Central memory CD8-positive, alpha-beta T cell (primary cell): ENCODE measurements at places on chromosomes 12 and 14.

GRCh38 chr12:49026101-49026500 is 7.5 kb upstream of the PRKAG1 start:
- peaks cover 44% of the 10 kb centered on the region for H3K36me3 ChIP-seq
- no peak overlapping the region for H3K4me3 ChIP-seq
- H3K4me1 ChIP-seq, result peaks cover 4% of the 10 kb centered on the region
- no peak for DNase-seq

- no peak overlapping the region for H3K27ac ChIP-seq
- H3K27me3 ChIP-seq, result peaks cover 18% of the 10 kb centered on the region
Measured at GRCh38 chr14:64891839-64892375, 12.2 kb upstream of the SPTB start.

GRCh38 chr12:51009056-51009440 is 17.1 kb downstream of the SLC11A2 start:
- H3K27me3 ChIP-seq, result no peaks in the 10 kb centered on the region
- H3K36me3 ChIP-seq, result peaks cover 20% of the 10 kb centered on the region
- no peak overlapping the region for H3K4me3 ChIP-seq
- no peak for DNase-seq
- no peak overlapping the region for H3K27ac ChIP-seq

GRCh38 chr12:107847830-107848229 is 73.3 kb downstream of the ASCL4 start:
- no peak overlapping the region for H3K4me3 ChIP-seq
- no peak overlapping the region for H3K27ac ChIP-seq
- H3K4me1 ChIP-seq, result no peaks in the 10 kb centered on the region
- DNase-seq, result no peak
- H3K36me3 ChIP-seq, result no peaks in the 10 kb centered on the region

GRCh38 chr14:34913619-34914018 is 38.5 kb upstream of the BAZ1A start:
- H3K36me3 ChIP-seq, result no peaks in the 10 kb centered on the region
- no peaks in the 10 kb centered on the region for H3K4me1 ChIP-seq
- no peak overlapping the region for H3K4me3 ChIP-seq
- H3K27ac ChIP-seq, result no peak overlapping the region
- H3K27me3 ChIP-seq, result no peaks in the 10 kb centered on the region

GRCh38 chr14:52402812-52403526 is 88.9 kb downstream of the PTGER2 start:
- peak overlapping the region; percentile 1 for H3K4me3 ChIP-seq
- peak overlapping the region; percentile 8 for H3K27ac ChIP-seq
- H3K27me3 ChIP-seq, result no peaks in the 10 kb centered on the region
- no peak for DNase-seq
- H3K4me1 ChIP-seq, result peaks cover 51% of the 10 kb centered on the region

DNA sequence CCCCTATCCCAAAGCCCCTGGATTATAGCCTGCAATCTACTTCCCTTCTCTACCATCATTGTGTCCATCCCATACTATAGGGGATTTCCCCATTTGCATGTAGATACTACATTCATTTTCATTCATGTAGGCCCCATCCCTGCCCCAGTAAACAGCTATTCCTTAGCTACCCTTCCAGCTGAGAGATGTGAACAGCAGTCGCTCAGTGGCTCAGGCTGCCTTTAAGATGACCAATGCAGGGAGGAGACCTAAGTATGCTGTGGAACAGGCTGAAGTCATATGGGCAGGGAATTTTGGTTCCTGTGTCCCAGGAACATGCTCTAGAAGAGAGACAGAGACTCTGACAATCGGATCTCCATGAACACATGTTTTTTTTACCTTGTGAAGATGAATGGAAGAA is 481.2 kb upstream of the SYT1 start:
- no peaks in the 10 kb centered on the region for H3K36me3 ChIP-seq
- no peak overlapping the region for H3K4me3 ChIP-seq
- DNase-seq, result no peak
- no peaks in the 10 kb centered on the region for H3K27me3 ChIP-seq
- no peak overlapping the region for H3K27ac ChIP-seq

DNA sequence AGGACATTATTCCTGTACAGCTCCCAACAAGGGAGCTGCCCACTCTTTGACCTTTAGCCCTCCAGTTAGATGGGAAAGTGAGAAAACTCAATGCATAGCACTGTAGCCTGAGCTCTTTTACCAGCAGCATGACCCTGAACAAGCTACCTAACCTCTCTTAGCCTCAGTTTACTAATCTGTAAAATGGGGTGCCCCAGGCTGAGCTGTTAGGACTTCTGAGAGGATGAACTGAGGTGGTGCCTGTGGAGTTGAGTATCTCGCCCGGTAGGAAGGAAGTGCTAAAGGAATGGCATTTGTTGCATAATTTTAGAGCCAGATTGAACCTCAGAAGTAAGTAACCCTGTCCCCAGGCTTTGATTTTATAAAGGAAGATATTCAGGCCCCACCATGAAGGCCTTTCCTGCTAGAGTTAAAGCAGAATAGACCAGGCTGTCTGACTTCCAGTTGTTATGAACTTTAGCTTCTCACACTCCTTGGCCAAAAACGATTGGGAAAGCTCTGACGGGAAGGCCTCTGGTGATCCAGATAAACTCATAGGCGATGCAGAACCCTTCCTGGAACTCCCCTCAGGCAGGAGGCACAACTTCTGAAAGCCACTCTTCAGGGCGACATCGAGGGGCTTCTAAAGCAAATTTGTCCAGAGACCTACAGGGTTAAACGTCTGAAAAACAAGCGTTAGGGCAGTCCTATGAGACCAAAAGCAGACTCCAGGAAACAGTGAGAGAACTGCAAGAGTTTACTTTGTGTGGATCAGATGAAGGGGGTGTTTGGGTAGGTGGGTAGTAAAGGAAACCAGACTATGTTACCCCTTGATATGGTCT is 2.5 kb upstream of the SERPINA10 start:
- H3K27ac ChIP-seq, result no peak overlapping the region
- DNase-seq, result no peak
- H3K27me3 ChIP-seq, result peaks cover 49% of the 10 kb centered on the region
- H3K36me3 ChIP-seq, result no peaks in the 10 kb centered on the region
- H3K4me3 ChIP-seq, result no peak overlapping the region

- no peak overlapping the region for H3K4me3 ChIP-seq
- H3K36me3 ChIP-seq, result no peaks in the 10 kb centered on the region
- H3K27ac ChIP-seq, result no peak overlapping the region
Measured at GRCh38 chr14:72574715-72575114, 319.2 kb downstream of the DPF3 start.

DNA sequence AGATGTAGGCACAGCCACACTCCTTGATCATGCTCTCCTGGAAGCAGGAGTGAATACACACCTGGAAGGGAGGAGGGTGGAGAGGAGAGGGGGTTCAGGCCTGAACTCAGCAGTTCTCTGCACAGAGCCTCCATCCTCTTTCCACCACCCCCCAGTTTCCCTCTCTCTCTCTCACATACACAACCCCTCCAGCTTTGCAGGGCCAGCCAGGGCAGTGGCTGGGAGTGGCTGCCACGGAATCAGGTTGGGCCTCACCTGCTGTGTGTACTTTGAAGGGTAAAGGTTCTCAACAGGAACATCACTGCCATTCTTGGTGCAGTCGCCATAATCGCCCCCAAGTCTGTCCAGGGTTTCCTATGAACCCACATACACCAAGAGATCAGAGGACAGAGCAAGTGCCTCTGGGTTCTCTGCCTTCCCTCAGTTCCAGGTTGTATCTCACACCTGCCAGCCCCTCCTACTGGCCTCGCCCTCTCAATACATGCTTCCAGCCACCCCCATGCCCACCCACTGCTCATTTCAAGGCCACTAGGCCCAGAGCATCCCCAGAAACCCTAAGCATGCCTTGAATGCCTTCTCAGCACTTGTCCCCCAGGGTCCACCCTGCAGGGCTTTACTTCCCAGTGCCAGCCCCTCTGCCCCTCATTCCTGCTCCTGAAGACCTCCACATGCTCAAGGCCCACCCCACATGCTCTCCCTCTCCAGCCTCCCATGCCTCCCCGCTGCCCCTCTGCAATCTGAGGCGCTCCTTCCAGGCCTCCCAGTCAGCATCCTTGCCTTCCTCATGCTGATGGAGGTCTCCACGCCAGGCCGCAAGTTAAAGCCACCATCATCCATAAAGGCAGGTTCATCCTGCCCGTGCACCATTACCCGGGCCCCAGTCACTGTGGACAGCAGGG is 12.9 kb upstream of the TNFRSF1A start:
- H3K27ac ChIP-seq, result no peak overlapping the region
- H3K36me3 ChIP-seq, result no peaks in the 10 kb centered on the region

GRCh38 chr14:102581193-102581592 is 11.3 kb upstream of the RCOR1 start:
- DNase-seq, result no peak
- H3K36me3 ChIP-seq, result no peaks in the 10 kb centered on the region
- H3K4me3 ChIP-seq, result no peak overlapping the region
- H3K27me3 ChIP-seq, result no peaks in the 10 kb centered on the region

GRCh38 chr12:41288142-41288811 is 100.2 kb downstream of the PDZRN4 start:
- no peaks in the 10 kb centered on the region for H3K27me3 ChIP-seq
- no peaks in the 10 kb centered on the region for H3K36me3 ChIP-seq
- no peak for DNase-seq
- H3K4me3 ChIP-seq, result no peak overlapping the region
- no peak overlapping the region for H3K27ac ChIP-seq

- no peak for DNase-seq
- H3K4me1 ChIP-seq, result peaks cover 6% of the 10 kb centered on the region
- H3K27ac ChIP-seq, result no peak overlapping the region
Measured at GRCh38 chr12:15289192-15289591, 33.1 kb upstream of the PTPRO start.

GRCh38 chr12:116381240-116381743 is 103.8 kb upstream of the MED13L start:
- peaks cover 2% of the 10 kb centered on the region for H3K36me3 ChIP-seq
- no peaks in the 10 kb centered on the region for H3K4me1 ChIP-seq
- no peak for DNase-seq
- H3K27me3 ChIP-seq, result peaks cover 20% of the 10 kb centered on the region
- no peak overlapping the region for H3K27ac ChIP-seq

DNA sequence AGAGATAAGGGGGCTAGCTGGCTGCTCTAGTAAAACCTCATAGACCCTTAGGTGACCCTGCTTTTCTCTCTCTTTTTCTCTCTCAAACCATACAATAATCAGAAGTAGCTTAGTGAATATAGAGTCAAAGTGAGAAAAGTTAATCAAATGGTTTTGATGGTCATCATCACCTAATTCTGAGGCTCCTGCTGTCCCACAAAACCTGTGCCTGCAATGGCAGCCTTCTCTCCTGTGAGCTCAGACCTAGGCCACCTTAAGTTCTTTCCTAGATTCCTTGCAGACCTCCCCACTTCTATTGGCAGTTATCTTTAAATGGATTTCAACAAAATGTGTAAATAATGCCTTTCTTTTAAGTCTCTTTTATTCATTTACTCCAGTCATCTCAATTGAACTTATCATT is 1.5 kb upstream of the RPAP3 start:
- H3K36me3 ChIP-seq, result peaks cover 12% of the 10 kb centered on the region
- H3K4me3 ChIP-seq, result peak overlapping the region; percentile 59
- H3K4me1 ChIP-seq, result peaks cover 52% of the 10 kb centered on the region
- no peak for DNase-seq
- no peaks in the 10 kb centered on the region for H3K27me3 ChIP-seq
- peak overlapping the region; percentile 33 for H3K27ac ChIP-seq

- H3K4me1 ChIP-seq, result peaks cover 9% of the 10 kb centered on the region
- no peaks in the 10 kb centered on the region for H3K36me3 ChIP-seq
- H3K27me3 ChIP-seq, result no peaks in the 10 kb centered on the region
Measured at GRCh38 chr14:69046476-69046860, 67.4 kb upstream of the ACTN1 start.

GRCh38 chr14:68487805-68488590 is 304.9 kb downstream of the ZFP36L1 start:
- H3K27me3 ChIP-seq, result no peaks in the 10 kb centered on the region
- H3K36me3 ChIP-seq, result no peaks in the 10 kb centered on the region
- no peak for DNase-seq
- H3K4me1 ChIP-seq, result peaks cover 34% of the 10 kb centered on the region
- H3K4me3 ChIP-seq, result no peak overlapping the region

DNA sequence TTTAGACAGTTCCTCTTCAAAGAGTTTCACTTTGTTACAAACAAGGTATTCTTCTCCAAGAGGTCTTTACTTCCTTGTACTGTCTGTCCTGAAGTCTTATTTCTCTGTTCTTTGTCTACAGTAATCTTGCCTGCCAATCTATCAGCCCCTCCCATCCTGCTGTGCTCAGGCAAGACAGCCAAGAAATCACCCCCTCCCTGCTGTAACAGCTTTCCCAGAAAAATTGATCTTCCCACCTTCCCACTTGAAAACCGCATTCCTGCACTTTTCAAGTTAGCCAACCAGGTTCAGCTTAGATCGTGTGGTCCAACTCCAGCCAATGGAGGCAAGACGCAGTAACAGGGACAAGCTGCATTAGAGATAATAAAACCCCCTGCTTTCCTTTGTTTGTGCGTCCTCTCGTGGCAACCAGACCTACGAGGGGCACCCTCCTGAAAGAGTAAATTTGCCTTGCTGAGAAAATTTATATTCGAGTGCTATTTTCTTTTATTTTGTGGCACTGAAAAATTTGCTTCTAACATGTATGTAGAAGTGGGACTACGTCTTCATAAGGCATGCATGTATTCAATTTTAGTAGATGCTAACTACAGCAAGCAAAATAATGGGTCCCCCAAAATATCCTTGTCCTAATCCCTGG is 46.5 kb upstream of the ESR2 start:
- peaks cover 19% of the 10 kb centered on the region for H3K4me1 ChIP-seq
- H3K27me3 ChIP-seq, result no peaks in the 10 kb centered on the region
- DNase-seq, result no peak
- H3K4me3 ChIP-seq, result no peak overlapping the region
- no peak overlapping the region for H3K27ac ChIP-seq

DNA sequence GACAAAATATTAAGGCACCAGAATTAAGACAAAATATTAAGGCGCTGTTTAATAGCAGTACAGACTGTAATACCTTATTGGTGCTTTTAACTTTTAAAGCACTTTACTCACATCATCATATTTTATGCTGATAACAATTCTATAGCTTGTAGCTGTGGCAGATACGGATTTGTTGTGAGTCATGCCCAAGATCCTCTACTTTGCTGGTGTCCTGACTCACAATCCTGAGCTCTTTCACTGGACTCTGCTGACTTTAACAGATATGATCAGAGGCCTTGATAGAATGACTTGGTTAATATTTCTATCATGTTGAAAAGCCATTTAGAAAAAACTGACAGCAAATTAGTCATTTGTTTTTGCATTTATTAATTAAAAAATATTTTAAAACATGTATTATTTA is 99.0 kb upstream of the PKP2 start:
- H3K4me3 ChIP-seq, result no peak overlapping the region
- no peaks in the 10 kb centered on the region for H3K36me3 ChIP-seq
- DNase-seq, result no peak
- no peaks in the 10 kb centered on the region for H3K27me3 ChIP-seq
- H3K4me1 ChIP-seq, result no peaks in the 10 kb centered on the region

GRCh38 chr12:56007564-56008559 is 10.8 kb downstream of the SUOX start:
- H3K4me3 ChIP-seq, result peak overlapping the region; percentile 74
- H3K27ac ChIP-seq, result peak overlapping the region; percentile 58
- no peaks in the 10 kb centered on the region for H3K27me3 ChIP-seq
- H3K4me1 ChIP-seq, result peaks cover 18% of the 10 kb centered on the region

DNA sequence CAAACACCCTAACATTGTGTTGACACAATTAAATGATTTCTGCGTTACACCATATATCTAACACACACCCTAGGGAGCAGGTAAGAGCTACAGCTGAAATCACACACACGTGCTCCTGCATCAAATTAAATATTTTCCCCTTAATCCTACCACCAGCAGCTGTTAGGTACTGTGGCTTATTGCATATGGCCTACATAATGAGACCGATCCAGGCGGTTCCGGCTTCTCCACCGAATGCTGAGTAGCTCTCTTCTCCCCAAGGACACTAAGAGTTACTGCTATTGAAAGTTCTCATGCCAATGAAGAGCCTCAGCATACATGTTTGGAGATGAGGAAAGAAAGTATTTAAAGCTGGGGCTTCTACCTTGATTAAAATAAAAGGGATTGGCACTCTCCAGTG is 472.2 kb upstream of the STXBP6 start:
- no peak overlapping the region for H3K27ac ChIP-seq
- H3K36me3 ChIP-seq, result no peaks in the 10 kb centered on the region
- no peak for DNase-seq
- H3K4me1 ChIP-seq, result no peaks in the 10 kb centered on the region
- no peaks in the 10 kb centered on the region for H3K27me3 ChIP-seq
